ENCODE measurements at places on chromosomes 5 and 9. TPM values are rescaled to one million over a fixed set of nuclear protein-coding genes. Genes with fewer than 3 reads are reported as not detected.
A peak's percentile ranks its signal among the peaks of the same experiment; 100 is the strongest.

Gene SLC25A48
- total RNA-seq: 6.3 TPM

DNA sequence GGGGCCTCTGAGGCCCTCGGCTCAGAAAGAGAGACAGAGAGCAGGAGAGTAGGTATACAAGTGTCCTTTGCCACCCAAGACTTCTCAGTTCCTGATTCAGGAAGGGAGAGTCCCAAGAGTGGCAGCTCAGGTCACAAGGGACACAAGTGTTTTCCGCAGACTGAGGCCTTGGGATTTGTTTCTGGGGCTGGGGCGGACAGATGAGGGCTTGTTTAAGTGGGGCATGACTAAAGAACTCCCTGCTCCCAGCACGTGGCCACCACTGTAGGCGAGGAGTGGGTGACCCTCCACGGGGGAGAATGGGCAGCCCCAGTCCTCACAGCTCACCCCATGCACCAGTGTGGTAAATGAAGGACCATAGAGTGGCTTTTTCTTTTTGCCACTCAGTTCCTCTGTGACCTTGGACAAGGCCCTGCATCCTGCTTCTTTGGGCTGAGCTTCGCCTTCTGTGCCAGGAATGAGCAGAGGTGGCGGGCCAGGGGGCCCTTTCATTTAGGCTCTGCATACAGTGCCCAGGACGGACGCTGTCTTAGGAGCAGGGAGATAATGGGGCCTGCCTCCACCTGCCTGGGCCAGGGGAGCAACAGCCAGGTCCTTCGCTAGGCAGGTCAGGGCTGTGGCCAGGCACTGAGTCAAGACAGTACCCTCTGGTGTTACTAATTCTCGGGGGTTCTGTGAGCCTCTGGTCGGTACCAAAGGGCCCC is 50.8 kb downstream of the AMBP start:
- H3K4me3 ChIP-seq: no peak overlapping the region
- no peaks in the 10 kb centered on the region for H3K27me3 ChIP-seq
- peak; percentile 35 for DNase-seq
- no peak overlapping the region for H3K27ac ChIP-seq
- H3K36me3 ChIP-seq: peaks cover 42% of the 10 kb centered on the region
- H3K4me1 ChIP-seq: no peaks in the 10 kb centered on the region

Gene SPINK7
- not detected for total RNA-seq

DNA sequence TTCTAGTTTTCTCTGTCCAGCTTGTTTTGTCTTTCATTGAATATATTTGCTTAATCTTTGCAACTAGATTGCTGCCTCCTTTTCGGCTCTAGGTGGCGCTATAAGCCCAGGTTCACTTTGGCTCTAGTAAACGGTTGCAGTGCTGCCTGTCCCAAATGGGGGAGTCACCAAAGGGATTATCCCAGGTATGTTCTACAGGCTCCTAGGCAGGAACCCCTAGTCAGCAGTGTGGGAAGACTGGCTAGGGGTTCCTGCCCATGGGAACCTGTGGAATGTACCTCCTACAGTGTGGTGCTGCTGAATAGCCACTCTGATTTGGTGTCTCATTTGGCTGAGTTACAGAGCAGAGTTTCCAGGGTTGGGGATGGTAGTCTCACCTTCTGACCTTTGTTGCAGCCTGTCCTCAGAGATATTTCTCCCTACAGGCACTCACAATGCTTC is 85.2 kb downstream of the ARSB start:
- no peak overlapping the region for H3K4me3 ChIP-seq
- no peaks in the 10 kb centered on the region for H3K27me3 ChIP-seq
- H3K27ac ChIP-seq: no peak overlapping the region
- no peaks in the 10 kb centered on the region for H3K36me3 ChIP-seq
- peak; percentile 89 for DNase-seq

GRCh38 chr5:180157866-180158265 is 51.1 kb downstream of the RASGEF1C start:
- no peaks in the 10 kb centered on the region for H3K36me3 ChIP-seq
- no peak overlapping the region for H3K4me3 ChIP-seq
- no peak for DNase-seq
- no peak overlapping the region for H3K27ac ChIP-seq

Gene CEP78
- 52.8 TPM for total RNA-seq

DNA sequence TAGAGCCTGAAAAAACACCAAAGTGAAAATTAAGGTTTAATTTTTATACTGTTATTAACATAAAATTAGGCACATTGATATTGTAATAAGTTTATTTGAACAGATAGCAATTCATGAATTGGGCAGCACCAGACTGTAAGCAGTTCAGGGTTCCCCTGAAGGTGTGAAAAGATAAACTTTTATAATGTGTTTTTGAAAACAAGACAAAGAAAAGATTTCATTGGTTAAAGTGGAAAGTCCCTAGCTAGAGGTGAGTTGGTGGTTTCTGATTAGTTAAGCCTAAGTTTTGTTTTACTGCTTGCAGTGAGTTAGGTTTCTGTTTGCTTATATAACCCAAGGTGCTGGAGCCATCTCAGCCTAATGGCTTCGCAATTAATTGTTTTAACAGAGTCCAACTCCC is 96.5 kb upstream of the RPS23 start:
- no peak for DNase-seq
- H3K4me3 ChIP-seq: no peak overlapping the region
- no peaks in the 10 kb centered on the region for H3K36me3 ChIP-seq
- H3K27me3 ChIP-seq: no peaks in the 10 kb centered on the region
- no peaks in the 10 kb centered on the region for H3K4me1 ChIP-seq

- peak; percentile 91 for DNase-seq
- no peaks in the 10 kb centered on the region for H3K27me3 ChIP-seq
- no peaks in the 10 kb centered on the region for H3K36me3 ChIP-seq
- H3K27ac ChIP-seq: peak overlapping the region; percentile 82
- peaks cover 17% of the 10 kb centered on the region for H3K4me1 ChIP-seq
- peak overlapping the region; percentile 61 for H3K4me3 ChIP-seq
Measured at GRCh38 chr9:38227061-38227540, 158.1 kb upstream of the SHB start.
